Globus pallidus (tissue), 1 donor: ENCODE measurements at places on chromosomes 16 and 17.

DNA sequence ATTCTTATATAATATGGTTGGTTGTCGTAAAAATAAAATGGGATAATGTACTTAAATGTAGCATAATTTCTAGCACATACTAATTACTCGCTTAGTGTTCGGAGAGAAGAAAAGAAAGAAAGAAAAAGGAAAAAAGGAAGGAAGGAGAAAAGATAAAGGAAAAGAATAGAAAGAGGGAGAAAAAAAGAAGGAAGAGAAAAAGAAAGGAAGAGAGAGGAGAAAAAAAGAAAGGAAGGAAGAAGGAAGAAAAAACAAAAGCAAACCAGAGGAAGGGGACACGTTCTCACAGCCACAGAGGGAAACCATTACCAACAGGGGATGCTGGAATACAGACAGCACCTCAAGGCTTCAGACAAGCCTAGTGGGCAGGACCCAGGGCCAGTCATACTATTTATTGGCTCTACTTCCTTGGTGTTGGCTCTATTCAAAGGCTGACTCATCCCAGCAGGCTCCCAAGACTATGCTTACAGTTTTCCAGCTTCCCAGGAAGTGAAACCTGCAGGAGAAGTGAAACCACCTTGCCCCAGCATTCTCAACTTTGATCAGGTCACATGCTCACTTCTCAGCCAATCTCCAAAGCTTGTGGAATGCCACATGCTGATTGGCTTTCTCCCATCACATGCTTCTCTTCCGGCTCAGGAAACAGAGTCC is 273.5 kb upstream of the IRX5 start:
- no peak for DNase-seq

- DNase-seq = no peak
Measured at GRCh38 chr17:956905-957304, 22.7 kb downstream of the NXN start.

DNA sequence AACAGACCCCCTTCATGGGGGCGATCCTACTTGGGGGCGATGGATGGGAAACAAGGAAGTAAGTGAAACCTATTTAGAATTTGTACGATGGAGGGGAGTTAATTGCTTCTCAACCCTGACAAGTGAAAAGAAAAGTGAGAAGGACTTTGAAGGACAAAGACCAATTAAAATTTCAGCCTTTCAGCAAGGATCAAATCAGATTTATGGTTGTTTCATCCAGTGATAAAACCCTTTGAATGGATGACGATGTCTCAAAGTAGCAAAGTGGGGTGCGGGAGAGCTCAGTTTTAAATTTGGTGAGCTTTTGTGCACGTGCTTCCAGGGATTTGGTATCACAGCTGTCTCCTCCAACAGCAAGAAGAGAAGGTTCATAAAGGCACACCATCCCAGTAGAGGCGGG is 51.7 kb downstream of the CMIP start:
- DNase-seq = no peak

GRCh38 chr16:50146479-50147435 is 6.3 kb upstream of the TENT4B start:
- no peak for DNase-seq

GRCh38 chr17:28113269-28113668 is 70.8 kb downstream of the NLK start:
- DNase-seq = no peak

GRCh38 chr17:49969134-49969759 is at the start of gene DLX4:
DLX4 (plus strand) TSS chr17:49969190; CDS start chr17:49969469, 279 bp downstream.
- peak; percentile 8 for DNase-seq

- DNase-seq = no peak
Measured at GRCh38 chr17:77681861-77682260, 276.6 kb upstream of the TNRC6C start.

- no peak for DNase-seq
Measured at GRCh38 chr17:10177913-10178505, 20.4 kb downstream of the GAS7 start.
